SJSA1 (cell line): ENCODE measurements at places on chromosomes 3 and 15. TPM values are rescaled to one million over a fixed set of nuclear protein-coding genes. Genes with fewer than 3 reads are reported as not detected.

- DNase-seq: no peak
These were observed 9.3 kb downstream of the CRYBG3 start for GRCh38 chr3:97831140-97831539.

The CHRNA3 gene
- total RNA-seq: not detected in 2 replicates

The GNAT1 gene
- not detected in 2 replicates for total RNA-seq

The IQCH gene
- 0.31 and 4.5 TPM in 2 replicates for total RNA-seq
